ENCODE measurements at places on chromosomes 3 and 15.

GRCh38 chr15:100762913-100763834, 116.5 kb upstream of the ALDH1A3 start:
- no peak for DNase-seq

GRCh38 chr3:59607656-59608055, 557.8 kb upstream of the CFAP20DC start:
- no peak for DNase-seq

- DNase-seq, result no peak
These were observed 45.2 kb upstream of the DPPA4 start for GRCh38 chr3:109382588-109382987.

- no peak for DNase-seq
These were observed 196.5 kb upstream of the ATP11B start for GRCh38 chr3:182596676-182597410.

GRCh38 chr3:144237351-144237750, 265.7 kb downstream of the DIPK2A start:
- no peak for DNase-seq

- no peak for DNase-seq
These were observed 120.8 kb upstream of the CCNL1 start for GRCh38 chr3:157280786-157281185.

DNA sequence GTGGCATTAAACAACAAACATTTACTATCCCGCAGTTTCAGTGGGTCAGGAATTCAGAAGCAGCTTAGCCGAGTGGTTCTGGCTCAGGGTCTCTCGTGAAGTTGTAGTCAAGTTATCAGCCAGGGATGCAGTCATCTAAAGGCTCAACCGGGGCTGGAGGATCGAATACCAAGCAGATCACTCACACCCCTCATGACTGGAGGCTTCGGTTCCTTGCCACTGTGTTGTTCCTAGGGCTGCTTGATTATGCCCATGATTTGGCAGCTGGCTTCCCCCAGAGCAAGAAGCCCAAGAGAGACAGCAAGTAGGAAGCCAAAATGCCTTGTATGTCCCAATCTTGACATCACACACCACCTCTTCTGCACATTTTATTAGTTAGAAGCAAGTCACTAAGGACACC, 33.9 kb upstream of the CDCP1 start:
- no peak for DNase-seq

Measured in activated T-cell treated with anti-CD3 and anti-CD28 coated beads for 1 hour (primary cell).